HTR-8/SVneo (cell line): ENCODE measurements at places on chromosomes 1 and 21.
A peak's percentile ranks its signal among the peaks of the same experiment; 100 is the strongest.

- no peak for DNase-seq
Measured at GRCh38 chr1:41559331-41559730, 74.8 kb upstream of the EDN2 start.

GRCh38 chr1:48194801-48195200, 27.7 kb upstream of the SLC5A9 start:
- no peak for DNase-seq

DNA sequence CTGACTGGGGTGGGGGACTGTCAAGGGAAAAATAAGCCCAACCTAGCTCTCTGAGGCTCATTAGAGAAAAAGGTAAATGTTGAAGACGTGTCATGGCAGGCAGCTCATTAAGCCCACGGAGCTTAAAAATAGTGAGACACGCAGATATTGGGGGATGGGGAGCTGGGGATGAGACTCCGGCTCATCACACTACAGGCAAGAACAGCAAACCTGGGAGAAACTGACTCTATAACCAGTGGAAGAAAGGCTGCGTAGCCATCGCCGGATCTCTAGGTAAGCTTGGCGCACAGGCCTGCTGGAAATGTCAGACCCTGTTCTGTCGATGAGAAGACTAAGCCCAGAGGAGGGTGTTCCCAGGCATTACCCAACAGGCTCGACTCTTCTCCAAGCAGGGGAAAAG, 78.0 kb downstream of the SYT2 start:
- DNase-seq, result no peak

GRCh38 chr1:180579961-180580611, 21.3 kb downstream of the OVAAL start:
- no peak for DNase-seq

DNA sequence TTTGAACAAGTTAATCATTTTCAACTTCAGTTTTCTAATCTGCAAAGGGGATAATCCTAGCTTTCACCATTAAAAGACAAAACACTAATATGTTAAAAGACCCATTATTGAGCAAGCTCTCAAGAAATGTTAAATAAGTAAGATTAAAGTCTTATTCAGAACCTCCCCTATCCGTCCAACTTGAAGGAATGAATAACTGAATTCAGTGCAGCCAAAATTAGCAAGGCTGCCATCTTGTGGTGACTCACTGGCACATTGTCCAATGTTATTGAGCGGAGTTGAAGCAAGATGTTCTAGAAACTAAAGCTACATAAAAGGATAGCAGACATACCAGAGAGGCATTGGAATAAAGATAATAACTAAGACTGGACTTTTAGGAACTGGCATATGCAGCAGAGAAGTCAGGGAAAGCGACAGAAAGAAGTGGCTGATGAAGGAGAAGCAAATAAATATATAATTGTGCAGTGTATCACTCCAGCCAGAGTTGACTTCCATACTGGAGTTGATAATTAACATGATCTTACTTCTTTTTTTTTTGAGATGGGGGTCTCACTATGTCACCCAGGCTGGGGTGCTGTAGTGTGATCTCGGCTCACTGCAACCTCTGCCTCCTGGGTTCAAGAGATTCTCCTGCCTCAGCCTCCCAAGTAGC, 8.2 kb upstream of the CAP1 start:
- DNase-seq, result peak; percentile 33

DNA sequence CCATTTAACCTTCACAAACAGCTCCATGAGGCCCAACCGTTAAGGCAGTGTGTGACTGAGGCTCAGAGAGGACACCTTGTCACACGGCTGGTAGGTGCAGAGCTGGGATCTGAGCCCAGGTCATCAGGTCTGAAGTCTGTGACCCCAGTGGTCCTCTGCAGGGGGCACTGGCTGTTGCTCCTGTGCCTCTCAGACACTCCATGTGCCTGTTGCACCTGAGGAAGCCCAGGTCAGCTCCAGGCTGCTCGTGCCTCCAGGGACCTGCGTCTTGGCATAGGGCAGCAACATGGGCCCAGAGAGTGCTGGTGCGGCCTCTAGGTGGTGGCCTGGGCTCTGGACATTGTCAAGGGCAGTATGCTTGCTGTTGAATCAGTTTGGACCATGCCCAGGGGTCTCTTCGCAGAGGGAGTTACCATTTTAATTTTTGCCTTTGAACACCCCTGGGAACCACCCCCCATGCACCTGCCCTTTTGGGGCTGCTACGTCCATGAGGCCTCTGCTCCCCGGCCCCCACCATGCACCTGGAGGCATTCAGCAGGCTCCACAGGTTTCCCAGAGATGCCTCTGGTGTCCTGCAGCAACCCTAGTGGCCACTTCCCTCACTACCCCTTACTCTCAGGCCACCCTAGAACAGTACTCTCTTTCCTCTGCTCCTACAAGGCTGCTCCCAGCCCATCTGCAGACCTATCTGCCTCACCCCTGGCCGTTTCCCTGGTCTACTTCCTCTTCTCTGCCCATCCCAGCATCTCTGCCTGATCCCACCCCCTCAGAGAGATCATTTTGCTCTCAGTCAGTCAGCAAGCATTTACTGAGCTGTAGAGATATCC, 25.2 kb upstream of the EPS8L3 start:
- no peak for DNase-seq

GRCh38 chr1:18868354-18868753, 8.9 kb upstream of the TAS1R2 start:
- no peak for DNase-seq

DNA sequence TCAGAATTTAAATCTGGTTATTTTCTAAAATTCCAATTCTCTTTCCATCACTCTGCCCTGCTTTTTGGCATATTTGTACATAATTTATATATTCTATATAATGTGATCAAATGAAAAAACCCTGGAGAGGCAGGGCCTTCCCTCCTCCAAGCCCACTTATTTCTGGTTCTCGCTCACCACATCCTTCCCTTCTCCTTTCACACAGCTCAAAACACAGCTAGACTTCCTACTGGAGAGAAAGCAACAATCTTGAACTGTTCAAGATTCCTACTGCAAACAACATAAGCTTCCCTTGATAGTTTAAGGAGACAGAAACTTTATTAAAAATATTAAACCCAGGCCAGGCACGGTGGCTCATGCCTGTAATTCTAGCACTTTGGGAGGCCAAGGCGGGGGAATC, 7.6 kb upstream of the AIM2 start:
- DNase-seq, result no peak

DNA sequence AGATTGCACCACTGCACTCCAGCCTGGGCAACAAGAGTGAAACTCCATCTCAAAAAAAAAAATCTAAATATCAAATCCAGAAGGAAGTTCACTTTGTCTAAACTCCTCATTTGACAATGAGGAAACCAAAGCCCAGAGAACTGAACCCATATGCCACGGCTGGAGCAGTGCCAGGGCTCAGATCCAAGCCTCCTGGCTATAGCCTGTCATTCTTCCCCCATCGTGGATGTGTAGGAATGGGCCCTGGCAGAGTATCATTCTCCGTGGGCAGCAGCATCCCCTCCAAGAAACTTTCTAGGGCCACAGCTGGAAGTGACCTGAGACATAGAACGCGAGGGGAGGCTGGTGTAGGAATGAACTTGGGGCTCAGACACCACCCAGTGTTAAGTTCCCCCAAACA, 47.2 kb downstream of the CAPN9 start:
- no peak for DNase-seq

GRCh38 chr1:111733183-111733991, 5.8 kb downstream of the INKA2 start:
- DNase-seq, result no peak

DNA sequence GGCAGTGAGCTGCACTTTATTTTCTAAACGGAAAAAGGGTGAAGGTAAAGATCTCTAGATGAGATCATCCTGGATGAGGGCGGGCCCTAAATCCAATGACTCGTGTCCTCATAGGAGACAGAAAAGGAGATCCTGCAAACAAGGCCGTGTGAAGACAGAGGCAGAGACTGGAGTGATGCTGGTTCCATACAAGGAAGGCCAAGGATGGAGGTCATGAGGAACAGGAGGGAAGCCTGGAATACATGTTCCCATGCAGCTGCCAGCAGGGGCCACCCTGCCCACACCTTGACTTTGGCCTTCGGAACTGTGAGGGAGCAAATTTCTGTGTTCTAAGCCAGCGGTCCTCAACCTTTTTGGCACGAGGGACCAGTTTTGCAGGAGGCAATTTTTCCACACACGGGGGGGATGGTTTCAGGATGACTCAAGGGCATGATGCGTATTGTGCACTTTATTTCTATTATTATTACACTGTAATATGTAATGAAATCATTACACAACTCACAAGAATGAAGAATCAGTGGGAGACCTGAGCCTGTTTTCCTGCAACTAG, 94.3 kb downstream of the PSMG1 start:
- DNase-seq, result no peak

DNA sequence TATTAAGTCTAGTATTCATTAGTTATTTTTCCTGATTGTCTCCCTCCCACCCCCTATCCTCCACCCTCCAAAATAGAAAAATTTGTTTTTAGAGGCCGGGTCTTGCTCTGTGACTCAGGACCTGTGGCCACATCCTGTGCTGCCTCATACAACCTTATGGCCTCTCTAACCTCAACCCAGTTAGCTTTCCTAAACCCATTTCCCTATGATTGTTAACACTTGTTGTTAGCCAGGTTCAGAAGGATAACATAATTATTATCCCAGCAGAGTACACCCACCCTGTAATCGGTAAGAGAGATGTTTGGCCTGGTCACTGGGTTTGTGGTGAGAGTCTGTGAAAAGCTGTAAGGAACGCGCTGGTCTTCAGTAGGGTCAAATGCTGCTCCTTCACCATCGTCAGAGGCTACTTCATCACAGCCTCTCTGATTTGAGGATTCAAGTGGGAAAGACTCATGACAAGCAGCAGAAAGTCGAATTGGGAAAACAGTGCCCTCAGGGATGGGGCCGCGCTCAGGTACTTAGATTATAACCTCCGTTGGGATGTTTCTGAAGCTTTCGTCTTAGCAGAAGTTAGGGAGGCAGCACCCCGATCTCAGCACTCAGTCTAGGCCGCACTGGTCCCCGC, 35.9 kb upstream of the HMGN1 start:
- no peak for DNase-seq

DNA sequence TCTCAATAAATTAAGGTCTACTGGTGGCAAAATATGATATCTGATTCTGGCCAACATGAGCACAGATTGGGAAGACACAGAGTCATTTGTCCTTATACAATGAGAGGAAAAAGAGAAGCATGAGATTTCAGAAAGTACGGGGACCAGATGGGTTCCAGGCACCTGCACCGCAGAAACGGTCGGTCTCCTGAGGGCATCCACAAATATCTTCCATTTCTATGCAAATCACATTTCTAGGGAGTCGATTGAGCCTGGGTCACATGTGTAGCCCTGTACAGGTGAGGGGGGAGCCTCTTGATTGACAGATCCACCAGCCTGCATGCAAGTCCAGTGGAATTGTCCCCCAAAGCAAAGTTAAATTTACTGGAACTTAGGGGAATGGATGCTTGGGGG, 415.6 kb downstream of the NPHP4 start:
- no peak for DNase-seq

DNA sequence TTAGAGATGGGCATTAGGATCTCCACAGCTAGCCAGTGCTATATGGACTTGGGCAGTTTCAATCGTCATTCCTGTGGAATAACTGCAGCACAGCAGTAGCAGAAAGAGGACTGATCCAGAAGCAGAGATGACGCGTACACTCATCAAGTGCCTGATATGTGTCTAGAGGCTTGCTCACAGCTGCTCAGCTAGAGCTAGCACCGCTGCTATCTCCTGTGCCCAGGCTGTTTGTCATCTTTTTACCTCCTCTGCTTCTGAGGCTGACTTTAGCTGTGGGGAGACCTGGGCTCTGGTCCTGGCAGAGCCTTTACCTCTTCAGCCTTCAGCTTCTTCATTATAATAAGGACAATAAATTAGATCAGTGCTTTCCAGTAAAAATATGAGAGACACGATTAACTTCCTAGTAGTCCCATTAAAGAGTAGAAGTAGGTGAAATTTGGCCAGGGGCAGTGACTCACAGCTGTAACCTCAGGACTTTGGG, 5.3 kb downstream of the TENT5C start:
- no peak for DNase-seq
